ENCODE measurements at places on chromosomes 6 and 20.

GRCh38 chr20:32040142-32040953 lies 11.7 kb upstream of the HCK start:
- no peak for DNase-seq

DNA sequence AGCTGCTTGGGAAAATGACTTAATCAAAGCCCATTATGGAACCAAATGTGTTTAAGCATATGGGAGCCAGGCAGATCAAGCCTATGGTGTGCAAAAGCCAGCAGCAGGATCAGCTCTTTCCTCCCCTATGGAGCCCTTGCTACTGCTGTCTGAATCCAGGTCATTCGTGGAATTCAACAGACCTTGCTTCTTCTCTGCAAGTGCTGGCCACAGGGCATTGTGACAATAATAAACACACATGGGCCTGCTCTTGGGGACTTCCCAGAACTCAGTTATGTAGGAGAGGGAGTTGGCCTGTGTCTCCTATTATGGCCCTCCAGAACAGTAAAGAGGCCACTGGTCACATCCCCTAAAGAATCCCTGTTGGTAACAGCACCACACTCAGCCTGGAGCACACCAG lies 18.6 kb downstream of the GFOD1 start:
- DNase-seq, result no peak

- DNase-seq, result no peak
Measured at GRCh38 chr6:37520926-37521325, 21.2 kb upstream of the CCDC167 start.

DNA sequence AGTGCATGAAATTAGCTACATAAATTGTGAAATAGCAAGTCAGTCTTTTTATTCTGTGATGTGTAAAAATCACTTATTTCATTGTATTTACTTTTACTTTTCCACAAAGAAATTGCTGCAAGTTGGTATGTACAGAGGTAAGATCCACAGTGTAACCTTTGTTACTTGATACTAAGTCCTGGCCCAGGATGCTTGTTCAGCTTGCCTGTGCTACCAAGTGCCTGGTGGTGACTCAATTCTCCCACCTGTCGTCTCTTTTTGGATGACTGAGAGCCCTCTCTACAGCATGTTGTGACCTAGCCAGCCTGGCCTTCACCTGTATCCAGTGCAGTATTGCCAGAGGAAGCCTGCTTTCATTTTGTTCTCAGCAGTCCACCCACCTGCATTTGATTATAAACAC lies 54.9 kb downstream of the ANKRD6 start:
- no peak for DNase-seq

DNA sequence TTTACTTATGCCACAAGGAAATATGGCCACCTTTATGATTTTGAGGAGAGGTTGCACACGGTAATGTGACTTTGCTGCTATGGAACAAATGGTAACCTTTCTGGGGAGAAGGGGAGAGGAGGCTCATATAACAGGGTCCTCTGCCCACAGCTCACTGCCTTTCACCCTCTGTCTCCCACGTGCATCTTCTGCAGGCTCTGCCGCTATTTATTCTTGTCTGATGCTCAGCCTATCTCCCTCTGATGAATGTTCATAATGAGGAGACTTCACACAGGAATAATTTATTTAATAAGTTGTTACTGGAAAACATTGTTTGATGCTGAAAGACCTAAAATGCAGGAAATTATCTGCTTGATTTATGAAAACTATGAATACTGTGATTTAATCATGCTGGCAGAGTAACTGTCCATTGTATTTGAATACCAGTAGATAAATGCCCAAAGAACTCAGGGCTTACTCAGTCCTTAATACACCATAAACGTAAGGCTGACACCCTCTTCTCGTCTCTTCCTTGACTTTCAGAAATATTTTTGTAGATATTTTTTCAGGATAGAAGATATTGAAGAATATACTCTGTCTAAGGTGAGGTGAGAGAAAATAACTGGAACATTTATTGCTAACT lies 721.1 kb downstream of the QKI start:
- no peak for DNase-seq

DNA sequence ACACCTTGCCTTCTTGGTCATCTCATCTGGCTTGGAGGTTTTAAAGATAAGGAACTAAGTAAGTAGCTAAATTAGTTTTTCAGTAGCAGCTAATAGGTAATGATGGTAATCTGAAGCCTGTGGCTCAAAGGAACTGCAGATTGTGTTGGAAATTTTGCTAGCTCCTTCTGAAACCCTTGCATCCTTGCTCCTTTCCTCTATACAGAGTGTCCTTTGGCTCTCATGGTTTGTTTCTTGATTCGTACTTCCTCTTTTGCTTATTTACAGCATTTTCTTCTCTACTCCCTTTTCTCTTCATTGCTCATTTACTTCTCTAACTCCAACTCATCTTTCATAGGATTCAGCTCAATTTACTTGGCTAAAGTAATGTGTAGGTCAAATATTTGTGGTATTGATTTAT lies 19.0 kb downstream of the LRRC1 start:
- no peak for DNase-seq

- DNase-seq, result no peak
Measured at GRCh38 chr6:170485159-170485558, 67.9 kb downstream of the PSMB1 start.

DNA sequence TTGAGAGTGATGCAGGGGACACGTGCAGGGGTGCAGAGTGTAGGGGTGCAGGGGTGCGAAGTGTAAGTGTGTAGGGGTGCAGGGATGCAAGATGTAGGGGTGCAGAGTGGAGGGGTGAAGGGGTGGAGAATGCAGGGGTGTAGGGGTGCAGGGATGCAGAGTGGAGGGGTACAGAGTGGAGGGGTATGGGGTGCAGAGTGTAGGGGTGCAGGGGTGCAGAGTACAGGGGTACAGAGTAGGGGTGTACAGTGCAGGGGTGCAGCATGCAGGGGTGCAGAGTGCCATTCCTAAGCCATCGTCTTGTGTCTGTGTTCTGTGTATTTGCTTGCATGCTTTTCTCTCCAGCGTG lies 345.4 kb downstream of the TAF4 start:
- no peak for DNase-seq

DNA sequence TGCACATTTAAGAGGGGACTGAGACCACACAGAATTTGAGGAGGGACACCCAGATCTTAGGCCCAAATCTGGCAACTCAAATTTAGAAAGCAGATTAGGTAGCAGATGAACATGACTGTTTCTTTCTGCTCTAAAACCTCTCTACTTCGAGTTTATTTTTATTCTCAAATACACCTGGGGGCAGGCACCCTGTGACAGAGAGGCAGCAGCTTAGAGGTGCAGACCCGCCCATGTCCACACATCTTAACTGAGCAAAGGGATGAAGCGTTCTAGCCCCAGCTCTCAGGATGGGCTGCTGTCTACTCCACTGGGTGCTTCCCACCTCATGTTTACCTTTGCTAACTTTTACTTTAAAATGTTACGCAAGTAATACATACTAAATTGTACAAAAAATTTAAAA lies 125.0 kb downstream of the SLC23A2 start:
- DNase-seq, result no peak

GRCh38 chr20:8153281-8153908 lies 21.3 kb downstream of the PLCB1 start:
- no peak for DNase-seq

DNA sequence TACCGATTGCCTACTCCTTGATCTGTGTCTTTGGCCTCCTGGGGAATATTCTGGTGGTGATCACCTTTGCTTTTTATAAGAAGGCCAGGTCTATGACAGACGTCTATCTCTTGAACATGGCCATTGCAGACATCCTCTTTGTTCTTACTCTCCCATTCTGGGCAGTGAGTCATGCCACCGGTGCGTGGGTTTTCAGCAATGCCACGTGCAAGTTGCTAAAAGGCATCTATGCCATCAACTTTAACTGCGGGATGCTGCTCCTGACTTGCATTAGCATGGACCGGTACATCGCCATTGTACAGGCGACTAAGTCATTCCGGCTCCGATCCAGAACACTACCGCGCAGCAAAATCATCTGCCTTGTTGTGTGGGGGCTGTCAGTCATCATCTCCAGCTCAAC lies 13.5 kb downstream of the CCR6 start:
- DNase-seq, result no peak

GRCh38 chr20:3494218-3494617 lies 23.4 kb downstream of the ATRN start:
- DNase-seq, result no peak

DNA sequence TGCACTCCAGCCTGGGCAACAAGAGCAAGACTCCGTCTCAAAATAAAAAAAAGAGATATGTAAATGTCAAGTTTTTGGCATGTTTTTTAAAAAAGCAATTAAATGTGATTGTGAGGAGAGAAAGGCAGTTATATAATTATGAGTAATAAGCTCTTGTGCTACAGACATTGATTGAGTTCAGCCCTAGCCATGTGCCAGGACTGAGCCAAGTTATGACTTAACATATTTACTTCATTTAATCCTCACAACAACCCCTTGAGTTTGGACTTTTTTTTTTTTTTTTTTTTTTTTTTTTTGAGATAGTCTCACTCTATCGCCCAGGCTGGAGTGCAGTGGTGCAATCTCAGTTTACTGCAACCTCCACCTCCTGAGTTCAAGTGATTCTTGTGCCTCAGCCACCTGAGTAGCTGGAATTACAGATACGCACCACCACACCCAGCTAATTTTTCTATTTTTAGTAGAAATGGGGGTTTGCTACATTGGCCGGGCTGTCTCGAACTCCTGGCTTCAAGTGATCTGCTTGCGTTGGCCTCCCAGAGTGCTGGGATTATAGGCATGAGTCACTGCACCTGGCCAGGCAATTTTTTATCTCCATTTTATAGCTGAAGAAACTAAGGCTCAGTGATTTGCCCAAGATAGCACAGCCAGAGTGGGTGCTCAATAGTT lies 15.0 kb upstream of the CSE1L start:
- no peak for DNase-seq

DNA sequence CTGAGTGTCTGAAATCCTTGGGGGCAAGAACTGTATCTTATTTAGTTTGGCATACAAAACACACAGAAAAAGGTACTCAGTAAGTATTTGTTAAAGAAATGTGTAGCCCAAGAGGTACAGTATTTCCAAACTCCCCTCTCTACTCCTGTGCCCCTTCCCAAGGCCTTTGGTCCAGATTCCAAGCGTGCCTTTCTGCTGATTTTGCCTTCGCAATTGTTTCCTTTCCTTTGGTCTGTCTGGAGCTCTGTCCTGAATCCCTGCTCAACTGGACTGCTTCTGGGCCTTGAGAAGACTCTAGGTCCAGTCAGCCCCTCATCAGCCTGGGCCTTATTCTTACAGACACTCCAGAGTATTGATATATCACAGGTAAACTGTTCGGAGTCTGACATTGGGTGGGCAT lies 122.2 kb upstream of the SYNCRIP start:
- no peak for DNase-seq

DNA sequence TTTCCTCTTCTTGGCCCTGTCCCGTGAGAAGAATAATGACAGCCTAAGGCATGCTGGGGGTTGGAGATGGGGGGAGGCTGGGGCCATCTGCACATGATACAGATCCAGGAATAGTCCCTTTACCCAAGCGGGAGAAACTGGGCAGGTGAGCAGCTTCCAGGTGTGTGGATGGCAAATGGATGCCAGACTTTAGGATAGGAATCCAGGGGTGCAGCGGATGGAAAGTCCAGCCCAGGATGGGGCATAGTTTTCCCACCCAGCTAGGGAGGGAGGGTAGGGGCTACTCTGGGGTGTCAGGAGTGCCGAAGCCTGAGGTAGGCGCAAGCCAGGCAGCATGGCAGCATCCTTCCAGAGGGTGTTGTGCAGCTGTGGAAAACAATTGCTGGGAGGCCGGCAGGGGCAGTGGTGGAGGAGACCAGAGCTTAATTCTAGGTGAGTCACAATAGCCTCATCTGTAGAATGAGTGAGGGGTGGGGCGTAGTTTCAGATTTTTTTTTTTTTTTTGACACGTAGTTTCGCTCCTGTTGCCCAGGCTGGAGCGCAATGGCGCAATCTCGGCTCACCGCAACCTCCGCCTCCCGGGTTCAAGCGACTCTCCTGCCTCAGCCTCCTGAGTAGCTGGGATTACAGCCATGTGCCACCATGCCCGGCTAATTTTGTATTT lies 15.4 kb upstream of the FAM110A start:
- no peak for DNase-seq

DNA sequence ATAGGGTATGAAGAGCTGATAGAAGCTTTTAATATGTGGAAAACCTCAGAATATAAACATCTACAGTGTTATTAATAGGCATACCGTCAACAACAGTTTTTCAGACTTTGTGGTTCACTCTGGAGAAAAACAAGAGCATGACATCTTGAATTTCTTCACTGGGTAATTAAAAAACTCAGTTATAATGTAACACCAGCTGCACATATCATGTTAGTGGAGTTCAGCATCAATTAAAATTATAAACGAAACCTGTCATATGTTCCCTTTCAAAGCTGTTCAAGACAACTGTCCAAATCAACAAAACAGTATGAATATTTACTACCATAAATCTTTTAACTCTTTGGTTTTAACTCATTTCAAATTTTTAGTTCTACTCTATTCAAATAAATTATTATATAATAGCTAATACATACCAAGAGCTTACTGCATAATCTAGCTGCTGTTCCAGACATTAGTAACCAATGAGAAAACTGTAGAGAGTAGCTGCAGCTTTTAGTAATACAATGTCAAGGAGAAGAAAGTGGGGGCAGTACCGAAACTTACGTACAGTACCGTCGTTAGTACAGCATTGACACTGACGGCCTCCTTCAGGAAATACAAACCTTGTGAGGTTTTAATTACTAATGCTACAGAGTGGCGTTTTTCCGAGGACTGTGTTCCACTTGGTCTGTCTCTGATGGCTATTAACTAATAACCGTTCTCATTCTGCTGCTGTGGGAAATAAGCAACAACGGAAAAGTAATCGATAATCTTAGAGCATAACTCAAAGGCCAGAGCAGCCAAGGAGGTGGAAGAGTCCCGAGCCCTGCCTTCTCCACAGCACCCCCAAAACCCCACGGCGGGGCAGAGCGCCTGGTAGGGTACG lies 532 bp upstream of the PM20D2 start:
- DNase-seq, result no peak

GRCh38 chr20:25065625-25066338 lies 7.8 kb upstream of the ACSS1 start:
- peak; percentile 37 for DNase-seq

DNA sequence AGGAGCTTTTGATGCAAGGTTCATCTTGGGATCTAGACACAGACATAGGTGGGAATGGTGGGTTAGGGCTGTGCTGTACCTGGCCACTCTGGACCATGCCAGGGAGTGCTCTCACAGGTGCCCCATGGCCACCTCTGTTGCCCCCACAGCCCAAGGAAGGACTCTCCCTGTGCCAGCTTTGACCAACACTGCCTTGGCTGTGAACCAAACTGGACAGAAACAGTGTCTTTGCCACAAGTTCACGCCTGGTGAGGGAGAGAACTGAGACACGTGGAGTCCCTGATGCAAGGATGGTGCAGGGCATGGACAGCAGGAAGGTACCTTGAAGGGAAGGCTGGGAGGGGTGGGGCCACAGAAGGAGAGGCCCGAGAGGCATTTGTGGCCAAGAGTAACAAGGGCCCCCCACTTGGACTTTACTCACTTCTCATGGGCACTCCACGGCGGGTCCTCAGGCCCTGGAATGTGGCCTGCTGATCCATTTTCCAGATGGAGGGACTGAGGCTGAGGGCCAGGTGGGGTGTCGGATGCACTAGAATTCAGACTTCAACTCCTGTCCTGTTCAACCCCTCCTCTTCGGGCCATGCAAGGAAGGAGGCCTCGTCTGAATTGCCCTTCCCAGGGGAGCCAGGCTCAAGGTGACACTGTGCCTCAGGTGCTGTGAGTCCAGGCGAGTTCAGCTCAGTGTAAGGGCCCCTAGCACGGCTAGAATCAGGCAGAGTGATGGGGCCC lies 103.3 kb downstream of the YTHDF1 start:
- DNase-seq, result no peak

- DNase-seq, result no peak
Measured at GRCh38 chr20:61055180-61056010, 196.7 kb upstream of the CDH4 start.
